Occipital lobe (tissue), 3 donors: ENCODE measurements at places on chromosomes 1 and 21. TPM values are rescaled to one million over a fixed set of nuclear protein-coding genes. Genes with fewer than 3 reads are reported as not detected.

GRCh38 chr1:209207126-209207700 is 376.3 kb upstream of the CAMK1G start:
- DNase-seq: peak; percentile 75

Gene PLEKHA6
- total RNA-seq: 7.5 TPM

DNA sequence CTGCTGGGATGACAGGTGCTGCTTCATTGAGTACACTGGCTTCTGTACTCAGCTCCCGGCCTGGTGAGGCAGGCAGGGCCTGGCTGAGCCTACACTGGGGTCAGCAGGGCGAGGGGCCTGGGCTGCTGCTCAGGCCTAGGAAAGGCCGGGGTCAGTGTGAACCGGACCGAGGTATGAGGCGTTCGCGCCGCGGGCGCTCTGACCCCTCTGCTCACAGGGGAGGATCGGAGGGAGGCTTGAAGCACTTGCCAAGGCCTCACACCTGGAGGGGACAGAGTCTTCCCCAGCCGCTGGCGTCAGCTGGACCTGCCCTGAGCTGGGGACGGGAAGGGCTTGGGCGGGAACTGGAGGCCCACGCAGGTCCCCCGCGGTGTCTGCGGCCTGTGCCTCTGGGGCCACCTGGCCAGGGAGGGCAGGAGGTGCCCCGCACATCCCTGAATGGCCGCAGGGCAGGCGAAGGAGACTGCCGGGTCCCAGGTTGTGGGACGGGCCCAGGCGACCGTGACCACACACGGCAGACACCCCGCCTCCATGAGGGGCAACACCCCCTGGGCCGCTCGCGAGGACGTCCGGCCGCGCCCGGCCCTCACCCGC is 466 bp downstream of the PEX10 start:
- DNase-seq: no peak

Gene IL22RA1
- not detected for total RNA-seq

- DNase-seq: no peak
Measured at GRCh38 chr1:165345502-165345901, 11.0 kb downstream of the LMX1A start.

Gene IRF6
- total RNA-seq: 0.31 TPM

DNA sequence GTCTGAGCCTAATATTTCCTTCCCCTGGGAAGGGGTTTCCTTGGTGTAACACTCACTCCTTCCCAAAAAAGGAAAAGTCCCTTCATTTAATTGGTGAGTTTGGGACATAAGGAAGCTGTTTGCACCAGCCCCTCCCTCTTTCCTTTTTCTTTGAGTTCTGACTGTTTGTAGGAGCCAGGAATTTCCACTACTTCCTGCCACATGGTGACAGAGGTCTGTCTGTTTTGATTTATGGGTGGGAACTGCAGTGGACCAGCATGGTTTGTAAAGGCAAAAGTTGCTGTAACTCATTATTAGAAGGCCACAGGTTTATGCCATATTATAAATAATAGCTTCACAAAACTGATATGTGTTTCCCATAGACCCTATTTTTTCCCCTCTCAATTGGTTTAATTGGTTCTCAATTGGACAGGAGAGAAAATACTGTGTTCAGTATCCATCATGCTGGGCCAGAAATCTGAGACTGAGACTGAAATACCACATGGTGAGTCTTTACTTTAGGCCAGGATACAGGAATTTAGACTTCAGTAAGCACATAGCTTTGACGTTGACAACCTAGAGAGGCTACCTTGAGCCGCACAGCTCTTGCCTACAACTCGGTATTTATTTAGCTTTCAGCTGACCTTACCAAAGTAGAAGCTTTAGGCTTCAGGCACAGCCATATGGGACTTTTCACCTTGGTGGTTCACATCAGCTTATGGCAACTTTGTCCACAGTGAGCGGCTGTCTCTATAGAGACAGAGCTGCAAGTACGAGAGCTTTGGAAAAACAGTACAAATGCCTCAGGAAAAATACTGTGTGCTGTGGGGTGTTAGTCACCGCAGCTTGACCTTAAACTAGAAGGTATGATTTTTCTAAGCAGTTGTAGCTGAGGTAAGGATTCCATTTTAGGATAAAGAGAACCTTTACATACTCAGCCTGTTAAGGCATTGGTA is 40.0 kb upstream of the RGS7 start:
- no peak for DNase-seq

- no peak for DNase-seq
Measured at GRCh38 chr1:180571060-180571831, 12.5 kb downstream of the OVAAL start.

- DNase-seq: no peak
Measured at GRCh38 chr21:42861848-42862400, 17.4 kb downstream of the WDR4 start.

GRCh38 chr1:59985911-59986515 is 59.4 kb upstream of the CYP2J2 start:
- DNase-seq: no peak

DNA sequence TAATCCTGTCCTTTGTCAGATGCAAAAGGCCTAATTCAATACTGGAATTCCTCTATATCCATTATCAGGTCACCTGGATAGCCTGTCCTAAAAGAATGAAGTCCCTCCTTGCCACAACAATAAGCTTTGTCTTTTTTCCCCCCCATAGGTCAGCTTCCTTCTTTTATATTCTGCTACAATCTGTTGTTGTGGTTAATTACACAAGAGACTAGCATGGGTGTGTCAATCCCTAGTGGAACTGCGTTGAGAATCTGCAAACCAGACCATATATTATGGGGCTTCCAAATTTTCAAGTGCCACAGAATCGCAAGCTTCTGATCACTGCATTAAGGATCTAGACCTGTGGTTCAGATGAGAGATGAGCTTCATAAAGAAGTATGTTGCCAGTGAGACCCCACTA is 349.6 kb downstream of the SMYD3 start:
- no peak for DNase-seq
